ENCODE measurements at places on chromosomes 6 and 20.

- no peak for DNase-seq
Measured at GRCh38 chr20:52824494-52825216, 147.5 kb upstream of the TSHZ2 start.

DNA sequence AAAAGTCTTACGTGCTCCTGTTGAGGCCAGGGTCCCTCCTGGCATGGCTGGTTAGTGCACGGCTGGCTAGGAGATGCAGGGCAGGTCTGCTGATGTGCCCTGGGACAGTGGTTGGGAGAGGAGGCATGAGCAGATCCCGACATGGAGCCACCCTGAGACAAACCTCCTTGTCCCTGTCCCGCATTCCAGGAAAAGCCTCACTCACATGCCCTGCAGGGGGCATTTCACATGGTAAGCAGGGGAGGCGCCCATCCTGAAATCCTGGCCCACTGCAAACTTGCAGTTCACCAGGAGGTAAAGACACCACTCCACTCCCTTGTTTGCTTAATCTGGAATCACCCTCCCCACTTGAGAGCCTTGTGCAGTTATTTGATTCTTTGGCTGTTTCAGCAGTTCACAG, 116.7 kb upstream of the SLC24A3 start:
- no peak for DNase-seq

DNA sequence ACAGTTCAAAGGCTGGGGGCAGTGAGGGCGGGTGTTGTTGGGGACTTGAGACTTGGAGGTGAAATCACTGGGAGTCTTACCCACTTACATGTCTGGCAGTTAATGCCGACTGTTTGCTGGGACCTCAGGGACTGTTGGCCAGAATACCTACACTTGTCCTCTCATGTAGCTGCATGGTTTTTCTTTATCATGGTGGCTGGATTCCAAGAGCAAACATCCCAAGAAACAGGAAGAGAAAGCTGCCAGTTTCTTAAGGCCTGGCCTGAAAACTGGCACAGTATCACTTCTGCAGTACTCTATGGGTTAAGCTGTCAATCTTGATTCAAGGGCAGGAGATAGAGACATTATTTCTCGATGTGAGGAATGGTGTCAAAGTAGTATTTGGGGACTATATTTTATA, 19.8 kb upstream of the C6orf62 start:
- DNase-seq, result no peak

DNA sequence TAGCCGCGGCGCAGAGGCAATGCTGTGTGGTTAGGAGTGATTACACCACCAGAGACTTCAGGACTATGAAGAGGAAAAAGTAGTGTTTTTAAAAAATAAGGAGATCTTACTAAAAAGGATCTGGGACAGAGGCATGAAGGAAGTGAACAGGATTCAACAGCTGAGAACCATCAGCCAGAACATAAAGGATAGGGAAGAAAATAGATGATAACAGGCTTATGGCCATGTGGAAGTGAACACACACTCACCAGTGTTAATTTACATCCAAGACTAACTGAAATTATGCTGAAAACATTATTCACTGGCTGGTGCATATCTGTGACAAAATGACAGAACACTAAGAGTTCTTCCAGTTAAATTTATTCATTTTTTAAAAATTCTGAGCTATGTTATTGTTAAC, 47.5 kb upstream of the BCLAF1 start:
- DNase-seq, result no peak

DNA sequence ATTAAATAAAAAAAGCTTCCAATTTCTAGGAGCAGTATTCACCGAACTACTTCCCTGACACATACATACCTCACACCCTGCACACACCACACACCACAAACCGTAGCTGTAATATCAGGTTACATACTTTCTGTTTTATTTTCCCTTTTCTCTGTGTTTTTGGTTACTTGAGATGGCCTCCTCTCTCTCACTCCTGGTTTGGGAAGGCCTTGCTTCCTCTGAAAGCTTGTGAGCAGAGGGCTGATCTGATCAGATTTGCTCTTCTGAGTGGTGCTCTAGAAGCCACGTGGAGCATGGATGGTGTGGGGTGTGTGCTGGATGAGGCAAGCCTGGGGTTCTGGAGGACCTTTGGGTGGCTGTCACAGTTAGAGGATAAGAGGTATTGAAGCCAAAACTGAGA, 20.9 kb downstream of the UTRN start:
- peak; percentile 51 for DNase-seq

- DNase-seq, result no peak
Measured at GRCh38 chr6:100680163-100680562, 201.0 kb downstream of the ASCC3 start.

DNA sequence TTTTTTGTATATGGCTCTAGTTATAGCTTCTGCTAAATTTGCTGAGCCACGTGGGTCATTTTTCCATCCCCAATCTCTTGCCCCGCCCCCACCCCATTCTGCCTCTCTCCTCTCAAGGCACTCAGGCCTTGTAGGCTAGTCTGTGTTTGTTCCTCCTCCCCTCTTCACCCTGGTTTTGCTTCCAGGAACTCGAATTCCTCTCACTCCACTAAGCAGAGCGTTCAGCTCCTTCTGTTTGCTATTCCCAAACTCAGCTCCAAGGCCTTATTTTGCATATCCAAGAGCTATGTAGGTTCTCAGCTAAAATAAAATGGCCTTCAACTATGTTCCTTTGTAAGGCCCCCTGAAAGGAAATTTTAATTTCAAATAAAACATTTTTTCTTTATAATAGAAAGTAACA, 1293.7 kb downstream of the EPHA7 start:
- no peak for DNase-seq

DNA sequence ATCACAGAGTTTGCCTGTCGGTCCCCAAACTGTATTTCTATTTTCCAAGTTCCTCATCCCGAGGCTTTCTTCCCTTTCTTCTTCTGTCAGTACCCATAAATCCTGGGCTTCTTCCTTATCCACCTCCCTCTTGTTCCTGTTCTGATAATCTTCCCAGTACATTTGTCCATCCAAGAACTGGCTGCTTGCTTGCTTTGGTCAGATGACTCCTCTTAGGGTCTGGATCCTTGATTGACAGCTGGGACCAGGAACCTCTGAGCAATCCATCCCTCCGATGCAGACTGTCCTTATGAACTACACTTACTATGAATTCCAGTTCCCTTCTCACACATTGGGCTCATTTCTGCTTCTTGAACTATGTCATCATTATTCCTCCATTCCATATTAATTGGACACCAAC, 275.3 kb upstream of the CITED2 start:
- no peak for DNase-seq

DNA sequence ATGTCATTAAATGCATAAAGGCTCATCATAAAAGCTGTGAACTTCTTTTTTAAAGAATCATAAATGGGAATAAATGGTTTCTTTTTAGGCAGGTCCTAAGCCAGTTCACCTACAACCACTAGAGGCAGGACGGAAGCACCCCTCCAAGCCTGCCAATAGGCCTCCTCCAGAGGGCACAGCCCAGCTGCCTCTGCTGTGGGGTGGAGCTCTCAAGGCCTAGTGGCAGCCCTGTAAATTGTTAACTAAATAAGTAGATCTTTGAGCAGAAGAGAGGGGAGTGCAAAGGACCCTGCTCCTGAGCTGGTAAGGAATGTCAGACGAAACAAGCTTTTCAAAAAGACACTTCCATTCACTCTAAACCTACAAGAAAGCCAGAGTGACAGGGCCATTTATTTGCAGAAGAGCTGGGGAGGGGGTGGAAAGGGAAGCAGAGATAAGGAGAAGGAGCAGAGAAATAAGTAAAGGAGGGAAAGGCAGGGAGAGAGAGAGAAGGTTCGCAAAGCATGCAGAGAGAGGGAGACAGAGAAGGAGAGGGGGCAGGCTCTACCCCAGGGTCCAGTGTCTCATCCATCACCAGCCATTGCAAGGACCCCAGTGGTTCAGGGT, 18.0 kb upstream of the MAFB start:
- DNase-seq, result no peak

DNA sequence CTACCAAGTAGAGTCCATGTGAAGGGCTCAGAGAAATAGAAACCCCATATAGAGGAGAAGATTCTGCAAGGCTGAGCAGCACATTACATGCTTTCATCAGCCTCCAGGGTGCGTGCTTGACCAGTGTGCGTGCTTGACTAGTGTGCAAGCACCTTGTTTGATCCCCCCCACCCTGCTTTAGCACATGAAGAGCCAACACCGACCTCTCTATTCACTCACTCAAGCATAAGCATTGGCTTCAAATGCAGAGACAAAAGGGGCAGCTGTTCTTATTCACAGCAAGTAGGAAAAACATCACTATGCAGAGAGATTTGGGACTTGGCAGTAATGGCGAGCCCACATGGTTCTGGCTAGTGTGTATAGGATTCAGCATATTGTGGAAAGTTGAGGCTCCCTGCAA, 278.7 kb upstream of the RNF217 start:
- DNase-seq, result no peak

DNA sequence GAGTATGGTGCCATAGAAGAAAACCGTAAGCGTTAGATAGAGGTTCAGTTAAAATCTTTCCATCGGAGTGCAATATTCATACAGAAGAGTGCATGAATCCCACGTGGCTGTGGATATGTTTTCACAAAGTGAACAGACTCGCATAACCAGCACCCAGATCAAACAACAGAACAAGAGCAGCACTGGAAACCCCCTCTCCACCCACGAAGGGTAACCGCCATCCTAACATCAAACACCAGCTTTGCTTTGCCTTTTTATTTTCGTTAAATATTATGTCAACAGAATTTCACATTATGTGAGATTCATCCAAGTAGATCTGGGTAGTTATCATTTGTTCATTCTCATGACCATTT, 4.7 kb downstream of the GTSF1L start:
- DNase-seq, result peak; percentile 65

- DNase-seq, result peak; percentile 0
Measured at GRCh38 chr6:120826253-120826652, 508.0 kb downstream of the TBC1D32 start.

DNA sequence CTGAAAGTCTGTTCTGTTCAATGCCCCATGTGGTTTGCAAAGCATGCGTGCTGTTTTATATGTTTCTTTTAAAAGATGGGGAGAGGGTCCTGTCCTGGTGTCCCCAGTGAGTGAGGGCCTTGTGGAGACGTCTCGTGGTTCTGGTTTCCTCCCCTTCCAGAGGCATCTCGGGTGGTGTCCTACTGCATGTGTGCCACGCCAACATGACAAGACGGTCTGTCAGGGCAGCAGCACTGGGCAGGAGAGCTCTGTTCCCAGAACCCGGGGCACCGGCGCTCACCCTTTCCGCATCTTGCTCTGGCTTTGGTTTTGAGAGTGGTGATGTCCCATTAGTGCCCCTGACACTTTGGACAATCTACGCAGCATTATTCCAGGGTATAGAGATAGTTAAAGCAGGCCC, 275.6 kb downstream of the CDH4 start:
- no peak for DNase-seq

- no peak for DNase-seq
Measured at GRCh38 chr20:36490191-36490590, 51.1 kb upstream of the MYL9 start.

GRCh38 chr6:29764422-29765196, 41.4 kb downstream of the HLA-F start:
- DNase-seq, result no peak

DNA sequence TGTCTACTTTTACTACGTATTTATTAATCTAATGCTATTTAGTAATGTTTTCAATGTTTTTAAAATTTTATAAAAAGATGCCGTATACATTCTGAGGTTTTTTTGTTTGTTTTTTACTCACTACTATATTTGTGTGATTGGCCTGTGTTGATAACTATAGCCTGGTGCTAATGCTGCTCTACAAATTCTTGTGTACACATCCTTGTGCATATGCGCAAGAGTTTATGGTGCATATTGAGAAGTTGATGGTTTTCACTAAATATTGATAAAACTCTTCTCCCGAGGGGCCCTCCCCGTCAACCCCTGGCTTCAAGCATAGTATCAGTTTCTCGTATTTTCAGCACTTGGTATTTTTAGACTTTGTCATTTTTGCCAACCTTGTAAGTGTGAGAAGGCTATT, 59.9 kb downstream of the E2F3 start:
- DNase-seq, result no peak

- DNase-seq, result no peak
Measured at GRCh38 chr6:112787371-112787770, 440.2 kb downstream of the RFPL4B start.

DNA sequence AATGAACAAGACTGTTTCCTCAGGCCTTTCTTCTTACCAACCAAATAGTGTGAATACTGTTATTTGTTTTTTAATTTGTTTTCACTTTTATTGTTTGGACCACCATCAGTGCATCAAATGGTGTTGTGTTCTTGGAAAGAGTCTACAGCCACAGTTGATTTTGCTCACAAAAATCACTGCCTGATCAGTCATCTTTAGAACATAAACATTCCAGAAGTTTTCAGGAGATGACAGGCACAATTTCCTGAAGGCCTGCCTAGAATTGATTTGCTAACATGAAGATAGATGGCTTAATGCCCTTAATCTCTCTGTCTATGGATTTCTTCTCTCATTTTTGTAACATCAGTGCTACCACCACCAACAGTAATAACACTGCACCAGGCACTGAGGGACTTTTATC, 13.5 kb downstream of the IL22RA2 start:
- no peak for DNase-seq

- DNase-seq, result no peak
Measured at GRCh38 chr6:42032366-42032765, 18.0 kb upstream of the TAF8 start.

DNA sequence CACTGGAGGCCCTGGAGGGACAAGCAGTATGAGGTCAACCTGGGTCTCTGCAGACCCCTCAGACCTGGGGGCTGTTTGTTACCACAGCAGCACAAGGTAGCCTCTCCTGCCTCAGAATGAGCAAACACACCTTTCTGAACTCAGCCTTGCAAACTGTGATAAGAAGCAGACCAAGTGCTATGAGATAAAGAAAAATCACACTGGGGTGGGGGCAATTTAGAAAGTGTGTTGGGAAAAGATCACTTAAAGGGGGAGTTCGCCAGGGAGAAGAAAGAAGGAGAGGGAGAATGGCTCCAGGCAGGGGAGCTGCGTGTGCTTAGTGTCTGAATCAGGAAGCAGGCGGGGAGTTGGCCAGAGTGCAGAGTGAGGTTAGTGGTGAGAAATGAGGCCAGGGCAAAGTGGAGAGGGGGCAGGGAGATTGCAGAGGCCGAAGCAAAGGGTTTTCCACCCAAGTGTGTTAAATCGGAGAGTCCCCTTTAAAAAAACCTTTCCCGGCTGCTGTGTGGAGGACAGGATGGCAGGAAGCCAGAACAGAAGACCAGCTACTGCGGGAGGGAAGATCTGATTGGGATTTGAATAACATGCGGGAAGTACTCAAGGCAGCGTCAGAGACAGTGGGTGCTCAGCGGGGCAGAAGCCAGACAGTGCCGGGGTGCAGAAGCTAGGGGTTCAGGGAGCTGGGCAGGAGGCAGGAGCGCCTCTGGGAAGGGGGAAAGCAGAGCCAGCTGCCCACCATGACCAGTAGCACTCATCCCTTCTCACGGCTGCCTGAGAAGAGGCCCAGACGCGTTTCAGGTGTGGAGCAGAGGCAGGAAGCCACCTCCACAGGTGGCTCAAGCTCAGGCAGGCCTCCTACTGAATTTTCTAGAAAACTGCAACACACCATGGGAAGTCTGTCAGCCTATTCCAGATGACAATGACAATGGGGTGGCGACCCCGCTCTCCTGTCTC, 9.0 kb downstream of the ADA start:
- peak; percentile 32 for DNase-seq
